ENCODE measurements at places on chromosomes 7 and 10.
A peak's percentile ranks its signal among the peaks of the same experiment; 100 is the strongest.

- DNase-seq: no peak
Observed at GRCh38 chr7:37417107-37417474, 31.6 kb downstream of the ELMO1 start.

GRCh38 chr10:104274762-104275721 is 6.1 kb downstream of the GSTO2 start:
- no peak for DNase-seq

DNA sequence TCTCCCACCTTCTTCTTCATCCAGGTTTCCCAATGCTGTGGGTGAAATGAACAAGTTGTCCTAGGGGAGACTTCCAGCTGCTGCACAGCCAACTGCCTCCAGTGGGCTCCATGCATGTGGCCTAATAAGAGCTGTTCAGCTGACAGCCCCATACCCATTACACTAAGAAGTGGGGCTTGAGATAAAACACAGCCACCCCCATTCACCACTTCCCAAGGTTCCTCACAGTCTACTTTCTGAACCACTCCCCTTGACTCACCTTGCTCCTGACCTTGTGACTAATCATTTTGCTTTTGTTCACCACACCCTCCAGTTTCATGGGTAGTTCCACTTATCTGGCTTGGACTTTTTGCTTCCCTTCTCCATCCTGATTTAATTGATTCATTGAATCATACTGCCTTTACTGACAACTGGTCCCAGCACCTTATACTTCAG is 119.3 kb downstream of the CABCOCO1 start:
- no peak for DNase-seq

DNA sequence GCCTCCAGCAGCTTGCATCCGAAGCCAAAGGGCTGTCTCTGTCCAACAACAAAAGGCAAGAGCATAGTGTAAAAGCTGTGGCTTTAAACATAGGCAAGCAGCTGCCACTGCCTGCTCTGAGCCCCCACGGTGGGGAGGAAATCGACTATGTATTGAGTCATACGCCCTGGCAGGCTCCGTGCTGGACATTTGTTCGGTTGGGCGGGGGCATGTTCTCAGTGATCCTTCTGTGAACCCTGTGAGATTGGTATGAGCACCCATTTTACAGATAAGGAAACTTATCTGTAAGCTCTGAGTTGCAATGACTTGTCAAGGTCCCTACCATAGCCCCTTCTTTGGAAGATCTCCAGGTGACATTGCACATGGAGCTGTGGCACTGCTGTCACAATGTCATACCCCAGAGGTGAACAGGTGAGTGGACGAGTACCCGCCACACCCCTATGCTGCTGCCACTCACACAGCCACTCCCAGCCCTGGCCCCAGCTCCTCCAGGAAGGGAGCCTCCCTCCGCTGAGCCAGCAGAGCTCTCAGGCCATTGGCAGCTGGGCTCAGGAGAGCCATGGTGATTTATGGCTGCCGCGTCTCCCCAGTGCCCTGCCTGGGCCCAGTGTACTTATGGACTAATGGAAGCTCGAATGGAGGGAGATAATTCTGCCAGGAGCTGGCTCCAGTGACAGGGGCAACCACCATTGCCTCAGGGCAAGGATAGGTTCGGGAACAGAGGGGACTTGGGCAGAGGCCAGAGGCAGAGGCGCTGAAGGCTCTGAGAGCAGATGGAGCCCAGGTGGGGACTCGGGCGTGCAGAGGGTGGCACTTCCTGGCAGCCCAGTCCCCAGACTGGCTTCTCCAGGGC is 43.7 kb downstream of the UNC5B start:
- DNase-seq: peak; percentile 65

GRCh38 chr7:154767142-154767541 is 235.8 kb downstream of the PAXIP1 start:
- no peak for DNase-seq

- no peak for DNase-seq
Observed at GRCh38 chr10:119375574-119376272, 166.8 kb downstream of the RGS10 start.

GRCh38 chr7:150520145-150520544 is 5.5 kb downstream of the GIMAP7 start:
- DNase-seq: no peak

DNA sequence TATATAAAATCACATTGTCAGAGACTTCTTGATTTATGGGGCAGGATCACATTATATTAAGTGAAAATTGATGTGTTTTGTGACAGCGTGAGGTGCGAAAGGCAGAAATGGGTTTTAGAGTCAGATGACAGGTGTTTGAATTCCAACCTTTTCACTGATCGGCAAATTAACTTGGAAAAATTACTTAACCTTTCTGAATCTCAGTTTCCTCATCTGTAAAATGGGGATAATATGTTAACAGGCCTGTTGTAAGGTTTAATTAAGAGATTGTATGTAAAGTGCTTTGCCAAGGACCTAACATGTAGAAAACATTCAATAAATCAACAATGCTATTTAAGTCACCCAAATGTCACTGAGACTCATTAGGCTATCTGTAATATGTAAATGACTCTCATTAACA is 221.2 kb upstream of the LYZL1 start:
- DNase-seq: no peak

GRCh38 chr10:86943316-86944030 is 13.9 kb downstream of the MMRN2 start:
- DNase-seq: no peak

GRCh38 chr10:35644050-35644950 is 2.2 kb upstream of the FZD8 start:
- no peak for DNase-seq

- DNase-seq: no peak
Observed at GRCh38 chr10:79400146-79401004, 45.0 kb downstream of the ZCCHC24 start.

DNA sequence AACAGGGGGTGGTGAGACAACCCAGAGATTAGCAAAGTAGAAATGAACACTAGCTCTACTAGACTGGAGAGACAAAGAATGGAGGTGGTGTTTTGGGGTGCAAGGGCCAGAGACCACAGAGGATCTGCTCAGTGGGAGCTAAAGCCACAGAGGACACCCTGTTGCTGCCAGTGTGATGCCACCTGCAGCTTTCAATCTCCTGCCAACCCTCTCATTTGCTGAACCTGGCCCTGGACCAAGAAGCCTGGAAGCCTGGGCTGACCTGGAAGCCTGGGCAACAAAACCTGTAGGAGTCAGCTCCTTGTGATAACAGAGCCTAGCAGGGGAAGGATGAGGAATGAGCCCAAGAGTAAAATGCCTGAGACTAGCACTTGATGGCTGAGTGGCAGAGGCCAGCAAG is 81.1 kb upstream of the ADO start:
- no peak for DNase-seq

DNA sequence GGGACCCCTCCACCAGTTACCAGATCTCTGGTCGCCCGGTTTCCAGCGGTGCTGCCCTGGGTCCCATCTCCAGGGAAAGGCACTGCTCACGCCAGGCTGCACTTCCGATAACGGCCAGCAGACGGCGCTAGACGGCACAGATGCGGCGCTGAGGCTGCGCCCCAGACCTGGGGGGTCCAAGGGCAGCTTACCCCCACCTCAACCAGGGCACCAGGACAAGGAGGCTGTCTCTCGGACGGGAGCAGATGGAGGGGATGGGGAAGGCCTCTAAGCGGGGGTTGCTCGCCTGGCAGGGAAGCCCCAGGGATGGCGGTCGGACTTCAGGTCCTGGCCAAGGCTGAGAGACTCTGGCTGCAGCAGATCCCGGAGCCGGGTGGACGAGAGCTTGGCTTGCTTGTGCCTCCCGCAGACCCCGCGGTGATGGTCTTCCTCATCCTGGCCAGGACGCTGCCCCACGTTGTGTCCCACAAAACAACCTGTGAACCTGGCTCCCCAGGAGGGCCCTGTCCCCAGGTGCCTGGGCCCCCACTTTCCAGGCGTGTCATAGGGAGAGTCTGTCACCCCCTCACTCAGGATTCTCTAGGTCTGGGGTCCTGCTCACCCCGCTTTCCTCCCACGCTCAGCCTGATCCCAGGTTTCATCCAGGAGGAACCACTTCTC is 23.9 kb upstream of the ZNF716 start:
- DNase-seq: no peak

- no peak for DNase-seq
Observed at GRCh38 chr7:8490391-8491045, 57.1 kb downstream of the NXPH1 start.

DNA sequence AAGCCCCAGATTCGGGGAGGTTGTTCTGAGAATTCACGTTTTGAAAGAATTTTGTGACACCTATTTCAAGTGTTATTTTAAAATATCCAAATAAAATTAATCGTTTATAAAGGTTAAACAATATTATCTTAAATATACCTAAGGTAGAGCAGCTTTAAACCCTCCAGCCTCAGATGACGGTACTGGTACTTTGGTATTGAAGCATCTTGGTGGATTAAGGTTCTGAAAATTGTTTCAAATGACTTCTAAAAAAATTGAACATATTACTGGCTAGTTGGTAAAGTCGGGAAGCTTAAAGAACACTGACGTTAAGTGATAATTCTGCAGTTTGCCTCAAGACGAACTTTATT is 392 bp upstream of the HUS1 start:
- DNase-seq: no peak

GRCh38 chr7:11133436-11133959 is 159.8 kb downstream of the PHF14 start:
- no peak for DNase-seq

DNA sequence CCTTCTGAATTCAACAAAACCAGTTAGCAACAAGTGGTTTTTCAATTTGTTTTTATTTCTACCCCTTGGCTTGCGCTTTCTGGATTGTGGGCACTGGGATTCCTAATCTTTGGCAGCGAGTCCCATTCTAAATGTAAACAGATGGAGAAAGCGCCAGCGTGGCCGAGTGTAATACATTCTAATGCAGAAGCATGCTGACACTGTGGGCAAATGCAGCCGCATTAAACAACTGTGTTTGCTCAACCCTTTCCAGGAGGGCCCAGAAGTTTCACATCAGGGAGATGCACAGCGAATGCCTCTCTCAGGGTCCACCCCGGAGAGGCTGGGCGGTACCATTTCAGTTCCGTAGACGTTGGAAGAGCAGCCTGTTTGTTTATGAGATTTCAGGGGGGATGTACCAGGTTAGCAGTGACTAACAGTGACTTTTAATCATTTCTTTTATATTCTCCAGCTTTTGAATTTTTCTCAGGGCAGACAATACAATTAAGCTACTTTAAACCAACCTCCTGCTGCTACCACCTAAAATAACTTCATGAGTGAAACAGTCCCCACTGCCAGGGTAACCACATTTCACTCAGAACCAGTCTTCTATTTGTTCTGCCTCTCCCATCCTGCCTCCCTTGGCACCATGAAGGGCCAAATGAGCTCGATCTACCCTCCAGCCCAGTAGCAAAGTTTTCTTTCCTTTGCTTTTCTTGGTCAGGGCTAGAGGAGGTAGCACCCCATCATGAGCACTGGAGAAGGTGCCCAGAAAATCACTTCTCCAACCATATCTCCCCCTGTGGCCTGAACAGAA is 164.2 kb upstream of the ITGB1 start:
- no peak for DNase-seq

DNA sequence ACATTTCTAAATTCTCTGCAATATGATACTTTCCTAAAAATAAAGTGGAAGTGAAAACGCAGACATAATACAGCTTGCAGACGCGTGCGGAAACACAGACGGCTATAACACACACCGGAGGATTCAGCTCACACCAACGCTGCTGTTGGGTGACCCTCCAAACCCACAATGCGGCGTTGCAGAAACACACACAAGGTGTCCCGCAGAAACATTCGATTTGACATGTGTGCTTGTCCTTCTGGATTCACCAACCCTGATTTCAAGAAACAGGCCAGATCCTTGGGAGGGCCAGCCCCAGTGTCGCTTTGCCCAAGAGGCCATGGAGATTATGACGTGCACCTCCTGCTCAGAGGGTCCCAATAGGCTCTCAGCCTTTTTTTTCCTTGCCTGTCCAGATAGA is 136.7 kb upstream of the TCERG1L start:
- DNase-seq: no peak

- DNase-seq: no peak
Observed at GRCh38 chr10:62735464-62736167, 68.9 kb upstream of the ADO start.
